Type B pancreatic cell (in vitro differentiated cells): ENCODE measurements at places on chromosomes 3 and 15. TPM values are rescaled to one million over a fixed set of nuclear protein-coding genes. Genes with fewer than 3 reads are reported as not detected.

BNC1 gene
- total RNA-seq = 2.4 and 7.0 TPM in 2 replicates

MUC13 gene
- 38.3 and 92.6 TPM in 2 replicates for total RNA-seq

IFT122 gene
- 16.9 and 41.6 TPM in 2 replicates for total RNA-seq

DNA sequence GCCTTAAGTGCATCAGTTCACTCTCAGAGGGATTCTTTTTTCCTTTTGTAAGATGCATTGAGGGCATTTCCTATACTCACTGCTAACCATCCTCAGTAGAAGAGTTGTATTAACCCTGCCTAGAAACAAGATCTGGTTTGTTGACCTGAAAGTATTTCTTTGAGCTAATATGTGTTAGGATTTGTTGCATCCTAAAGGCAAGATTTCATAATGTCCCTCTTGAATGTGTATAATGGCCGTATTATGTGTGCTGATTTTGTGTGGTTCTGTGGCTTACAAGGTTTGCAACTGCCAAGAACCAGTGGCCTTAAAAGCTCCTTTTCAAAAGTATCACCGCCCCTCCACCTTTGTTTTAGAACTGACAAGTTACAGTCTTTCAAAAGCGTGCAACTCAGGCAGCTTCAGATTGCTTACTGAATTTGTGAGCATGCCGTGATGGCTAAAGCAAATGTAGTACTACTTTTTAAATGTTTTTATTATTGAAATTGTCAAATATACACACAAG is 182.0 kb upstream of the BHLHE40 start:
- no peaks in the 10 kb centered on the region for H3K4me1 ChIP-seq
- no peak for DNase-seq
- H3K27me3 ChIP-seq = no peaks in the 10 kb centered on the region
- H3K4me3 ChIP-seq = no peak overlapping the region
- H3K36me3 ChIP-seq = peaks cover 36% of the 10 kb centered on the region

GRCh38 chr3:125054449-125055329 is 1.1 kb downstream of the HEG1 start:
- peak overlapping the region; percentile 76 for H3K27ac ChIP-seq
- H3K36me3 ChIP-seq = peaks cover 6% of the 10 kb centered on the region
- peak overlapping the region; percentile 88 for H3K4me3 ChIP-seq
- no peak for DNase-seq

- no peaks in the 10 kb centered on the region for H3K27me3 ChIP-seq
- no peak overlapping the region for H3K27ac ChIP-seq
- H3K4me1 ChIP-seq = no peaks in the 10 kb centered on the region
- no peak overlapping the region for H3K4me3 ChIP-seq
Observed at GRCh38 chr3:115898656-115899410, 275.5 kb downstream of the GAP43 start.

DNA sequence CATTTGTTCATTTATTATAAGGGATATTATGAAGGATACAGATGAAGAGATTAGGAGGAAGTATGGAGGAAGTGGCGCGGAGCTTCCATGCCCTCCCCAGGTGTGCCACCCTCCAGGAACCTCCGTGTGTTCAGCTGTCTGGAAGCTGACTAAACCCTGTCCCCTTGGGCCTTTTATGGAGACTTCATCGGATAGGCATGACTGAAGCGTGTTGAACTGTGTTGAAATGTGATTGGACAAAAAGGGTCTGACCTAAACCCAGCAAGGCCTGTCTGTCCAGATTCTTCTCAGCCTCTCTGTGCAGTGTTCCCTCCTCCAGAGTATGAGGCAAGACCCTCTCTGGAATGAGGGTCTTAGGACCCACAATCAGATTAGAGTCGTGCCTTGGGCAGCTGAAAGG is 31.7 kb downstream of the HACD3 start:
- no peaks in the 10 kb centered on the region for H3K4me1 ChIP-seq
- peak overlapping the region; percentile 60 for H3K4me3 ChIP-seq
- H3K27me3 ChIP-seq = no peaks in the 10 kb centered on the region
- H3K36me3 ChIP-seq = peaks cover 73% of the 10 kb centered on the region
- peak overlapping the region; percentile 93 for H3K27ac ChIP-seq
- no peak for DNase-seq

- peaks cover 4% of the 10 kb centered on the region for H3K27me3 ChIP-seq
- H3K36me3 ChIP-seq = peaks cover 12% of the 10 kb centered on the region
- H3K4me1 ChIP-seq = peaks cover 39% of the 10 kb centered on the region
- no peak overlapping the region for H3K27ac ChIP-seq
- no peak overlapping the region for H3K4me3 ChIP-seq
- DNase-seq = no peak
Observed at GRCh38 chr15:71708051-71708429, 102.3 kb upstream of the NR2E3 start.

DNA sequence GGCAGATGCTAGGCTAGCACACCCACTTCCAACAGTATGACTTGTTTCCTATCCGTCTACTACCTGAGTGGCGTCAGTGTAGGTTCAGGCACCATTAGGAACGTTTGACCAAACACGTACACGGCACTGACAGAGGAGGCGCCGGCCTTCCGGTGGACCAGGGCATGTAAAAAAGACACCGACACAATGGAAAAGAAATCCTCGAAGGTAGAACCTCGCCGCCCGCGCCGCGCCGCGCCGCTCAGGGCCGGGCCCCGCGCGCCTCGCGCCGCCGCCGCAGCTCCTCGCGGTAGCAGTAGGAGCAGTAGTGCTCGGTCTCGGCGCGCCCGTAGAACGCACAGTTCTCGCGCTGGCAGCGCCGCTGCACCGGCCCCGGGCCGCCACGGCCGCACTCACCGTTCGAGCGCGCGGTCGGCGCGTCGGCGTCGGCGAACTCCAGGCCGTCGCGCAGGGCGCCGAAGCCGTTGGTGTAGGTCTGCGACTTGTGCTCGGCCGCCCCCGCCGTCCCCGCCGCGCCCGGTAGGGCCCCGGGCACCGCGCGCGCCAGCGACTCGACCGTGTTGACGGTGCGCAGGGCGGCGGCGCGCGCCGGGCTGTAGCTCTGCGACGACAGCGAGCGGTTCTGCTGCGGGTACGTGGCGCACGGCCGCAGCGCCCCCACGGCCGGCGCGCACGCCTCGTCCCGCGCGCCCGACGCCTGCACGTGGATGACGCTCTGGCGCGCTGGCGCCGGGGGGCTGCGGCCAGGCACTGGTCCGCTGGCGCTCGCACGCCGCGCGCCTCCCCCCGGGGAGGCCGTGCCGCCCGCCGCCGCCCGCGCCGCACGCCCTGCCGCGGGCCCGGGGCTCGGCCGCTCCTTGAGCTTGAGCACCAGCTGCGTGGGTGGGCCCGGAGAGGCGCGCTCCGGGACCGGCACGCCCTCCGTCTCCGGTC is 156.7 kb downstream of the KLF13 start:
- H3K27ac ChIP-seq = no peak overlapping the region
- DNase-seq = no peak
- H3K36me3 ChIP-seq = no peaks in the 10 kb centered on the region
